Stimulated activated CD8-positive, alpha-beta memory T cell treated with anti-CD3 and anti-CD28 coated beads, Interleukin-4, amount 100 ng/mL, for 24 hours (primary cell): ENCODE measurements at places on chromosomes 3 and 15.

DNA sequence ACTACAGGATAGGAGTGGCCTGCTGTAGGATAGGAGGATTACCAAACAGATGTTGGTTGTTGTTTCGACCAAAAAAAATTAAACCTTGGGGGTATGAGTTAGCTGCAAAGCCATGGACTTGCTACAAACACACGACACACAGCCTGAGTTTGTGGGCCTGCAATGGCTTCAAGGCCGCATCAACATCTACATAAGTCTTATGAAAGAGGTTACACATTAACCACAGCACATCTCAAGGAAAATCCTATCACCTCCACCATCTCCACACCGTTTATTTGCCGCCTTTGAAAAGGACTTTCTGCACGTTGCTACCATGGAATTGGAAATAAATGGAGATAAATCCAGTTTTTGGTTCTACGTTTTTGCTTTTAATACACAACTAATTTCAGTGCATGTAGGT, 23.0 kb downstream of the LRIG1 start:
- no peak for DNase-seq

GRCh38 chr15:64740311-64741170, 34.8 kb downstream of the RBPMS2 start:
- no peak for DNase-seq

- DNase-seq: no peak
Observed at GRCh38 chr3:168251371-168251770, 155.6 kb upstream of the GOLIM4 start.

GRCh38 chr15:82570721-82571508, 30.7 kb upstream of the RPS17 start:
- no peak for DNase-seq

DNA sequence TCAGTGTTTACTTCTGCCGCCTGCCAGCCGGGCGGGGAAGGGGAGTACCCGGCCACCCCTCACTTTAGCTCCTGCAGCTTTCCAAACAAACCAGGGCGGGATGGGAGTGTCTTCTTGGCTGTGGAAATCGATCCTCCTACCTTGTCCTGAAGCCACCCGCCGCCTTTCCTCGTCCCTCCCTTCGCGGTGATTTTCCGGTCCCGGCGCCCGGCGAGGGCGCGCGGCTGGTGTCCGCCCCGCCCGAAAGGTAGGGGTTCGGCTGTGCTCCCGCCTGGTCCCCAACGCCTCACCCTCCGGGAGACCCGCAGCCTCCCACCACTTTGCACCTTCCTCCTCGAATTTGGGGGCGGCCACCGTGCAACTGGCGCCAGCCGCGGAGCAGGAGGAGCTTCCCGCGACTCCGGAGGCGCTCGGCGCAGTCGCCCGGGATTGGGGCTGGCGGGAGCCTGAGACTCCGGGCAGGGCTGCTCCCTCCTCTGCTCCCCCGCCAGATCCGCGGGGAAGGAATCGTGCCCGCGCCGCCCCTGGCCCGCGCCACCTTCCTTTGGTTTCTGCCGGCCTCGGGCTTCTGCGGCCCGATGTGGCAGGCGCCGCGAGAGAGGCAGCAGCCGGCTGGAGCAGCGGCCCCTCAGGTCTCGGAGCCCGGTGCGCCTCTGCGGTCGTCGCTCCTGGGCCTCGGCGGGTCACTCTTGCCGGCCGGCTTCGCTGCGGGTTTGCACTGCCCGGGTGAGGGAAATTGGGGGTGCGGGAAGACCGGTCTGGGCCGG, 30.7 kb upstream of the ST3GAL6 start:
- no peak for DNase-seq

DNA sequence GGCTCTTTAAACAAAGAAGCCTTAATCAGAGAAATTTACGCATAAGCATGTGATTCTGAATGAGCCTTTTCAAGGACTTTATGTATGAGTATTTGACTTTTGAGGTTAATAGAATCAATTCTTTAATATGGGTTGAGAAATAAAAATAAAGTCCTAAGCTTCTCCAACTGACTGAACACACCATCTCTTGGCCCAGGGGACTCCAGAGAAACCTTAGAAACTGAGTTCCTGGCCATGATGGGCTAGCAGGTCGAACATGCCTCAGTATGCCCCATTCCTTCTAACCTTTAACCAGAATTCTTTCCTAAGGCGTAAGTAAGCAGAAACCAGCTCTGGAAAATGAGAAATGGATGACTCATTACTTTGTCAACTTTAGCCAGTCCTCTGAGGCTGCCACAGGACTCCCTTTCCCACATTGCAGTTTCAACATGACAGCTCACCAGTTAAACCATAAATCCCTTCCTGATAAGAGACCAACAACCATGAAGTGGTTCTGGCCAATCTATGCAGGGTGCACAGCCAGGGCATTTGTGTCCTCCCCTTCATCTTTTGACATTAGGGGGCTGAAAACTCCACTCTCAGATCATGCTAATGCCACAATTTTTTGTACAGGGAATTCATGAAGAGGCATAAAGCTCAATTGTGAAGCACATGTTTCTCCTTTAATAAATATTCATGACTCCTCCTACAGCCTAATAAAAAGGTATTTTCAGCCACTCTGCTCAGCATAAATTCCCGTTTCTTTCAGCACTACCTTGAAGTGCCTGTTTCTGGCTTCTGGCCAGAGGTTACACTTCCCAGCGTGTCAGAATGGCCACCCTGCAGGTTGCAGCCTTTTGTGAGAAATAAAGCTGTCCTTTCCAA, 33.3 kb downstream of the TM4SF18 start:
- no peak for DNase-seq

GRCh38 chr15:23736033-23736673, 49.0 kb upstream of the NDN start:
- no peak for DNase-seq

DNA sequence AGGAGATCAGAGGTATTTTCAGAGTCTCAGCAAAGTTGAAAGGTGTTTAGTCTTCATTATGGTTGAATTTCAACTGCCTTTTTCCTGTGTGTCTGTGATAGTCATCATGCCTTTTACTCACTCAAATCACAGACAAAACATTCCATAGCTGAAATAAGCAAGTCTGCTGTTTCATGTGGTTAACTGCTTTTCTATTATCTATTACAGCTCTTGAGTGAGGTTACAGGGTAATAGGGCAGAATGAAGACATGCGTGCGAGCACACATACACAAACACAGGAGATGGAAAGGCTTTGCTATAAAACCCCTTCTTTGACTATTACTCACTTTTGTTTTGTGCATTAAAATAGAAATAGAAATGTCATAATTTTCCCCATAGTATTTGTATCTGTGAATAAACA, 192.6 kb upstream of the RARB start:
- no peak for DNase-seq
